A375 (cell line): ENCODE measurements at places on chromosomes 2 and 18. TPM values are rescaled to one million over a fixed set of nuclear protein-coding genes. Genes with fewer than 3 reads are reported as not detected.

SERPINB11 gene
- not detected in 2 replicates for total RNA-seq

INHBB gene
- total RNA-seq, result 0.19 and 0.23 TPM in 2 replicates

GYPC gene
- total RNA-seq, result 94.1 and 118 TPM in 2 replicates

SNRPD1 gene
- 131 and 136 TPM in 2 replicates for total RNA-seq

PROKR1 gene
- total RNA-seq, result not detected in 2 replicates

RAB31 gene
- 5.0 and 6.8 TPM in 2 replicates for total RNA-seq

SERPINE2 gene
- 1,306 and 1,506 TPM in 2 replicates for total RNA-seq

REEP1 gene
- 1.3 and 1.4 TPM in 2 replicates for total RNA-seq

C2orf81 gene
- total RNA-seq, result 5.5 and 8.5 TPM in 2 replicates

HRH4 gene
- 0.08 TPM in 1 of 2 replicates, not detected in the other for total RNA-seq

CDH7 gene
- 0.04 and 0.08 TPM in 2 replicates for total RNA-seq

GALNT3 gene
- total RNA-seq, result not detected in 2 replicates

ZNF521 gene
- 10.4 and 12.2 TPM in 2 replicates for total RNA-seq

GAD1 gene
- 7.2 and 8.1 TPM in 2 replicates for total RNA-seq

CDK15 gene
- not detected in 2 replicates for total RNA-seq

ANKRD62 gene
- not detected in 2 replicates for total RNA-seq

CPLX4 gene
- not detected in 2 replicates for total RNA-seq

CHRNG gene
- not detected in 2 replicates for total RNA-seq

TUBB8B gene
- not detected in 2 replicates for total RNA-seq

SERPINB10 gene
- not detected in 2 replicates for total RNA-seq

NHEJ1 gene
- 9.2 and 12.6 TPM in 2 replicates for total RNA-seq

NAT8 gene
- total RNA-seq, result not detected in 2 replicates

MATN3 gene
- total RNA-seq, result 0.15 and 0.66 TPM in 2 replicates

RAMP1 gene
- 96.5 and 109 TPM in 2 replicates for total RNA-seq

TMEM200C gene
- total RNA-seq, result 0.42 TPM in 1 of 2 replicates, not detected in the other

CSRNP3 gene
- 0.15 and 3.9 TPM in 2 replicates for total RNA-seq

GPAT2 gene
- not detected in 2 replicates for total RNA-seq

GREB1L gene
- total RNA-seq, result 2.2 and 3.6 TPM in 2 replicates

ALK gene
- 0.32 and 0.34 TPM in 2 replicates for total RNA-seq

BCL2 gene
- total RNA-seq, result 3.4 and 4.1 TPM in 2 replicates

MRPS9 gene
- total RNA-seq, result 35.9 and 36.0 TPM in 2 replicates
